Jurkat, Clone E6-1 (cell line): ENCODE measurements at places on chromosomes 3 and 15.
A peak's percentile ranks its signal among the peaks of the same experiment; 100 is the strongest.

- DNase-seq = peak; percentile 6
Observed at GRCh38 chr3:143601723-143602484, 246.4 kb downstream of the SLC9A9 start.

- no peak for DNase-seq
Observed at GRCh38 chr3:7146529-7146928, 285.6 kb downstream of the GRM7 start.

- DNase-seq = no peak
Observed at GRCh38 chr3:105402287-105402801, 35.6 kb downstream of the ALCAM start.

GRCh38 chr3:98711426-98711825 lies 51.7 kb upstream of the ST3GAL6 start:
- DNase-seq = no peak

GRCh38 chr15:60612400-60613048 lies 133.6 kb upstream of the ICE2 start:
- DNase-seq = no peak

DNA sequence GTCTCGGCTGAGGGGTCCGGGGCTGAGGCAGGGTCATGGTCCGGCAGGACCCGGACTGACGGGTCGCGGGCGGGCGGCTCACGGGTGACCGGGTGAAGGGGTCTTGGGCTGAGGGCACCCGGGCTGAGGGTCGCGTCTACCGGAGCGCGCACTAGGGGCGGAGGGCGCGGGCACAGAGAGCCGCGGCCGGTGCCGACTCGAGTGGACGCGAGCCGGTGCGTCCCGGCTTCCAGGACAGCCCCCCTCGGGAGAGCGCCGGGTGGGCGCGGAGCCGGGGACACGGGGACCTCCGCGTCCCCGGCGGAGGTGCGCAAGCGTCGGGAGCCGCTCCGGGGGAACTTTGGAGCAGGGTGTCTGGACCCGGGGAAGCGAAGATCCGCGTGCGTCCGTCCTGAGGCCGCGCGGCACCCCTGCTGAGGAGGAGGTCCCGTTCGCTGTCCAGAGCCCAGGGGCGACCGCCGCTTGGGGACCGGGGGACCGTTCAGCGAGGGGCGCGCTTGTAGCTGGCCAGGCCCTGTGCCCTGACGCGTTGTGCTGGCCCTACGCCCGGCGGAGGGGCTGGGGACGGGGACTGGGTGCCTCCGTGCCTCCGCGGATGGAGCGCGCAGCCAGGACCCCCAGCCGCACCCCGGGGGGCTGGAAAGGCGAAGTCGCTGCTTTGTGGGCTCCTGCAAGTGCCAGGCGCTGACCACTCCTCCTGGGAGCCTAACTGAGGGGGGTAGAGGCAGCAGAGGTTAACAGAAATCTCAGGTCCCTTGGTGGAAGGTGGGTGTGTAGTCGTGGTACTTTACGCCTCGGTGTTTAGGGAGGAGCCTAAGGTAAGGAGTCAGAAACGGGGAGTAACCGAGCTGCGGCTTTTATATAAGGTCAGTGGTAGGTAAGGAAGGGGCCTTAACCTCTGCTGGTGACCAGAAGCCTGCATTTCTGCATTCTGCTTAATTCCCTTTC lies at the start of gene PPARG:
Gene PPARG (plus strand): TSS at position 889 of the 948 bp plus-strand sequence. CDS start 90,642 bp downstream, outside the sequence.
- DNase-seq = no peak

GRCh38 chr3:181105646-181106045 lies 116.1 kb upstream of the DNAJC19 start:
- DNase-seq = no peak

DNA sequence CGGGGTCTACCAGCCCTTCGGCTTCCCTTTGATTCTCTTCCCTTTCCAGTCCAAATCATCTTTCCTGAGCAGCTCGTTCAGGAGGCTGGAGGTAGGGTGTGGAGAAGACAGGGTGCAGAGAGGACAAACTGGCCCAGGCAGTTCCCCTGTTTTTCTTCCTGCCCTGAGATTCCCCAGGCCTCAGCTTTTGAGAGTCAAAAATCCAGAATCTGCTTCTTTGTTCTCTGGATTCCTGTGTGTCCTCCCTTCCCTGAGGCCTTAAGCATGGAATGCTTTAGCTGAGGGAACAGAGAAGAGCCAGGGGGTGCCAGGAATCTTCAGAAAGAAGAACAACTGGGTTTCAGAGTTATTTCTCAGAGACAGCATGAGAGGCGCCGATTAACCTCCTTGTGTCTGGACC lies 26.7 kb upstream of the LRTM1 start:
- no peak for DNase-seq

DNA sequence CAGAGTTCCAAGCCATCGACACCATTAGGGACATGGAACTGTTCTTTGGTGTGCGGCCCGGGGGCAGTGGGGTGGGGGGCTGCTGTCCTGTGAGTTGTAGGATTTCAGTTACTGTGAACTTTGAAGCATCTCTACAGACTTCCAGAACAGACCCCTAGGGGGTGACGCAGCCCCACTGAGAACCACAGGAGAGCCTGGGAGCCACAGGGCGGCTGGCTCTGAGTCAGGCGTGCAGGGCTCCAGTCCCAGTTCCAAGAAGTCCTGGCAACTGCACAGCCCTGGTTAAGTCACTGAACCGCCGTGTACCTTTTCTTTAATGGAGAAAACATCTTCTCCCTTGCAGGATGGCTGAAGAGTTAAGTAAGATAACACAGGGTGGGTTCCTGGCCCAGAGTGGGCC lies 23.5 kb upstream of the LRTM1 start:
- DNase-seq = no peak

DNA sequence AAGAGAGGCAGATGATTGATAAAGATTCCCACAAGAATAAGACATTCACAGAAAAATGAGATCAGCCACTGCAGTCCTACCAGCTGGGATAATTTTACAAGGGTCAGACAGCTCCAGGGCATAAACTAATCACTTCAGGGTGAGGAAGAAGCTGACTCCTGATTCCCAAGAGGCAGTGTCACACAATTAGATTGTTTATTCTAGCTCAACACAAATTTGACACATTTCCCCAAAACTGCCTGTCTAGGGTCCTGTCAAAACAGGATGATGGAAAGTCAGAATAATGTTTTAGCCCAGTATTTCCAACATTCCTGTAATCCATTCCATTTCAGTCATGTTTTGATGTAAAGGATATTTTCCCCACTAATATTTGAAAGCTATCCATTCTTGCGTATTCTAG lies 110.8 kb downstream of the TNIK start:
- DNase-seq = no peak

DNA sequence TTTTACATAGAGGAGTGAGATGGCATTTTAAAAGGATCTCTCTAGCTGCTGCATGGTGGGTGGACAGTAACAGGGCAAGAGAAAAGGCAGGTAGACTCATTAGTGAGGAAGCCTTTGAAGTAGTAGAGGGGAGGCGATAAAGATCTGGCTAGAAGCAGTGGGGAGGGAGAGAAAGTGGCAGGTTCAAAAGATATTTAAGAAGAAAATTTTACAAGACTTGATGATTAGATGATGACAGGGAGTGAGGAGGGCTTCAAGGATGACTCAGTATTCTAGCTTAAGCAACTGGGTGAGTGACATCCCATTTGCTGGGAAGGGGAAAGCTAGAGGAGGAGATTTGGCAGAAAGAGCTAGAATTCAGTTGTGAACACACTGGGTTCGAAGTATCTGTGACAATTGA lies 3.8 kb upstream of the BRPF1 start:
- peak; percentile 51 for DNase-seq

DNA sequence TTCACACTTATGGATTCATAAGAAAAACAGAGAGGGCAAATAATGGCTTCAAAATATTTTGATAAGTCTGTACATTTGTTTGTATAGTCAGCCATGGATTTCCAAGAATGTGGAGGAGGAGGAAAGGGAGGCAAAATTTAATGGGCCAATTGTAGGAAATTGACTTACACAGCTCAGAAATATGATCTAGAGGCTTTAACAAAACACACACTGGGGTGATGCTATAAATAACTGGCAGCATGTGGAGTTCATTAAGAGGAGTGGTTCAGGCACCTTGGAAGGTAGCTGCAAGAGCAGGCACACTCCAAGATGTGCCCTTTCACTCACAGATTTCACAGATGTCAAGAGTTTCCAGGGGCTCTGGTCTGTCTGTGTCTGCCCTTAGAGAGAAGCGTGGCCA lies 193.4 kb upstream of the RASGRP1 start:
- DNase-seq = no peak

- no peak for DNase-seq
Observed at GRCh38 chr3:113250566-113250965, 39.2 kb downstream of the BOC start.

GRCh38 chr3:127134466-127134865 lies 58.5 kb upstream of the PRR23E start:
- DNase-seq = no peak

- no peak for DNase-seq
Observed at GRCh38 chr3:58519668-58520402, 17.2 kb downstream of the ACOX2 start.

DNA sequence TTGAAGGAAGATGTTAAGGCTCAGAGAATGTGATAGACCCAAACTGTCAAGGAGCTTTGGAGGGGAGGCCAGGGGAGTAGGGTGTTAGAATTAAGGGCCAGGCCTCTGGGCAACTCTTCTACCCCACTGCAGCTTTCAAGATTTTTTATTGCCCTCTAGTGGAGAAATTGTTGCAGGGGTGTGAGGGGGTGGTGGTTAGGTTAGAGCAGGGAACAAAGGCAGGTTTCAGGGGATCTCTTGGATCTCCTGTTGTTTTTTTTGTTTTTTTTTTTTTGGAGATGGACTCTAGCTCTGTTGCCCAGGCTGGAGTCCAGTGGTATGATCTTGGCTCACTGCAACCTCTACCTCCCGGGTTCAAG lies 1.4 kb upstream of the SEC13 start:
- DNase-seq = no peak

- no peak for DNase-seq
Observed at GRCh38 chr3:28334552-28334951, 14.0 kb upstream of the ZCWPW2 start.

- peak; percentile 38 for DNase-seq
Observed at GRCh38 chr3:161273589-161274218, 52.6 kb downstream of the NMD3 start.

DNA sequence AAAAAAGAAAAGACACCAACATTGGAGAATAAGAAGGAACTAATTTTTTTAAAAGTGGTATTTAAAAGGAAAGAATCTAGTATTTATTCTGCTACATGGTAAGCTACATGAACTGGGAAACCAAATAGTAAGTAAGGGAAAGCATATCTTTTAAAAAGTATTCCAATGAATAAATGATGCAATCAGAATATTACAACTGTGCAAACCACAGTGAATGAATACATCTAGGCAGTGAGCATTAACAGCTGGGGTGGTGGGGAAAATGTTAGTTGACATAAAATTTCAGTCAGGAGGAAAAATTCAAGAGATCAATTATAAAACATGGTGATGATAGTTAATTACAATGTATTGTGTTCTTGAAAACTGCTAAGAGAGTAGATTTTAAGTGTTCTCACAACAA lies 16.9 kb downstream of the ICE2 start:
- DNase-seq = no peak

DNA sequence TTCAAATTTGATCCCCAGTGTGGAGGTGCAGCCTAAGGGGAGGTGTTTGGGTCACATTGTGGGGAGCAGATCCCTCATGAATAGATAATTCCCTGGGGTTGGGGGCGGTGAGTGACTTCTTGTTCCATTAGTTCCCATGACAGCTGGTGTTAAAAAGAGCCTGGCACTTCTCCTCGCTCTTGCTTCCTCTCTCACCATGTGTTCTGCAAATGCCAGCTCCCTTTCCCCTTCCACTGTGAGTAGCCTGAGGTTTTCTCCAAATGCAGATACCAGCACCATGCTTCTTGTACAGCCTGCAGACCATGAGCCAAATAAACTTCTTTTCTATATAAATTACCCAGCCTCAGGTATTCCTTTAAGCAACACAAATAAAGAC lies 23.1 kb downstream of the RIOX2 start:
- no peak for DNase-seq

- DNase-seq = peak; percentile 50
Observed at GRCh38 chr15:93985925-93986324, 245.4 kb upstream of the MCTP2 start.
